ENCODE measurements at places on chromosomes 5 and 9. TPM values are rescaled to one million over a fixed set of nuclear protein-coding genes. Genes with fewer than 3 reads are reported as not detected.

- H3K4me1 ChIP-seq: peaks cover 15% of the 10 kb centered on the region
- DNase-seq: no peak
- no peak overlapping the region for H3K4me3 ChIP-seq
These were observed 40.2 kb downstream of the NAIF1 start for GRCh38 chr9:128026773-128027541.

- H3K36me3 ChIP-seq: no peaks in the 10 kb centered on the region
- H3K4me3 ChIP-seq: no peak overlapping the region
These were observed 175.2 kb downstream of the ZSWIM6 start for GRCh38 chr5:61507232-61507631.

Gene PCDHGB7
- 0.04 TPM for total RNA-seq

GRCh38 chr5:160092960-160093707, 26.1 kb downstream of the PWWP2A start:
- H3K36me3 ChIP-seq: peaks cover 28% of the 10 kb centered on the region
- no peaks in the 10 kb centered on the region for H3K27me3 ChIP-seq
- no peak overlapping the region for H3K4me3 ChIP-seq
- no peak for DNase-seq
- no peaks in the 10 kb centered on the region for H3K4me1 ChIP-seq
- H3K27ac ChIP-seq: no peak overlapping the region

DNA sequence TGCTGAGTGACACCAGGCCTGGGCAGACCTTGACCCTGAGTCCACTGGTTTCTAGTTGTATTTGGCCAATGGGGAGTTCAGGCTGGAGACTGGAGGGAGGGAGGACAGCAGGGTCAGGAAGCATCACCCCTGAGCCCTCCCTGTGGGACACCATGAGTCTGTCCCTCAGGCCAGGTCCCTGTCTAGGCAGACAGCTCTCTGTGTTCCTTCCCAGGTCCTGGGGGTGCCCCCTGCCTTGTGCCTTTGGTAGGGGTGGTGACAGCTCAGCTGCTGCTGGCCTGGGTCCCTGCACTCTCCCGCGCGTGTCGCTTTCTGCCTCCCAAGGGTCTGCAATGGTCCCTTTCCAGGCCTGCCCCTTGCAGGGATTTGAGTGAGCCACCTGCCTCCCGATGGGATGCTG, 125.5 kb downstream of the OLFM1 start:
- H3K36me3 ChIP-seq: no peaks in the 10 kb centered on the region
- H3K27ac ChIP-seq: no peak overlapping the region
- DNase-seq: no peak
- no peaks in the 10 kb centered on the region for H3K4me1 ChIP-seq

DNA sequence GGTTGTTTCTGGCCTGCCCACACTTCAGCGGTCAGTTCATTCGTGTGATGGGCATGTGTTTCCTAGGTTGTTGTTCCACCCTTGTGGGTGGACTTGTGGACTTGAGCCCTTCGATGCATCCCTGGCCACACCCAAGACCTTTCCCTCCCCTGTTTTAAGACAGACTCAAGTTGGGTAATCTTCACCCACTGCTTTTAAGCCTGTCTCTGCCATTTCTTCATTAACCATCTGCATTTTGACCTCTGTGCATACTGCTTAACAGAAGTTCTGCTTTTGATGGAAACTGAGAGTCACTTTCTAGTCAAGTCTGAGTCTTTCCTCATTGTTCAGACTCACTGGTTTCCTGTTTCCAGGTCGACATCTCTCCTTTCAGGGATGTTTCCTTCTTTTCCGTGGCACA, 233.7 kb downstream of the ARHGEF28 start:
- H3K27me3 ChIP-seq: no peaks in the 10 kb centered on the region
- DNase-seq: no peak
- H3K36me3 ChIP-seq: no peaks in the 10 kb centered on the region

Gene PCA3
- not detected for total RNA-seq

GRCh38 chr9:137427454-137428310, 4.5 kb downstream of the NOXA1 start:
- no peaks in the 10 kb centered on the region for H3K27me3 ChIP-seq
- no peak overlapping the region for H3K27ac ChIP-seq
- H3K4me1 ChIP-seq: peaks cover 25% of the 10 kb centered on the region
- no peak overlapping the region for H3K4me3 ChIP-seq
- no peak for DNase-seq

Measured in K562 (cell line).